ENCODE measurements at places on chromosomes 4 and X. TPM values are rescaled to one million over a fixed set of nuclear protein-coding genes. Genes with fewer than 3 reads are reported as not detected.

CRMP1 gene
- total RNA-seq = not detected

NFKB1 gene
- total RNA-seq = 47.8 TPM

GAB1 gene
- 106 TPM for total RNA-seq

NKRF gene
- total RNA-seq = 19.3 TPM
